Mammary epithelial cell (primary cell): ENCODE measurements at places on chromosomes 6 and 20. TPM values are rescaled to one million over a fixed set of nuclear protein-coding genes. Genes with fewer than 3 reads are reported as not detected.

ID1 gene
- 206 TPM for polyA plus RNA-seq

TBX18 gene
- 0.06 TPM for polyA plus RNA-seq

DAAM2 gene
- 0.02 TPM for polyA plus RNA-seq

C4B gene
- polyA plus RNA-seq = 2.3 TPM

IMPG1 gene
- polyA plus RNA-seq = not detected

TENT5A gene
- 1.8 TPM for polyA plus RNA-seq

SAPCD1 gene
- polyA plus RNA-seq = 1.8 TPM

ELOVL2 gene
- polyA plus RNA-seq = not detected

PTPRK gene
- polyA plus RNA-seq = 14.7 TPM

HEY2 gene
- not detected for polyA plus RNA-seq

MAN1A1 gene
- 3.4 TPM for polyA plus RNA-seq

SLC17A9 gene
- polyA plus RNA-seq = 0.09 TPM
